ENCODE measurements at places on chromosomes 2 and 18.

- DNase-seq, result no peak
These were observed 324.8 kb downstream of the ALK start for GRCh38 chr2:29596584-29596983.

- peak; percentile 17 for DNase-seq
These were observed 43.0 kb downstream of the WIPF1 start for GRCh38 chr2:174554529-174555150.

DNA sequence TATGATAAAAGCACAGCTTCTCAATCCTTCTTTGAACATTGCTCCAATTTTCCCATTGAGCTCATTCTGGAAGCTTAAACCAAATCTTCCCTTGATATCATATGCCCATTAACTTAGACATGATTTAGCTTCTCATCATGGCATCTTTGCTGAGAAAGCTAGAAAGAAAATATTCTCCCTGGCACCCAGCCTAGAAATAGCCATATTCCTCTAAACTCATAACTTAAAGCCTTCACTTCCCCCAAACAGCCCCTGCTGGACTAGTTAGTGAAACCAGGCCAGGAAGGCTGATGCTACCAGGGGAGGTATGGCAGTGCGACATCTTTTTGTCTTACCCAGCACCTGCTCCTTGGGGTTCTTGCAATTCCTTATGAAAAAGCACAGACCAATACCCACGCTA is 4.3 kb downstream of the AAK1 start:
- no peak for DNase-seq

- no peak for DNase-seq
These were observed 18.0 kb downstream of the MBP start for GRCh38 chr18:77114415-77115191.

DNA sequence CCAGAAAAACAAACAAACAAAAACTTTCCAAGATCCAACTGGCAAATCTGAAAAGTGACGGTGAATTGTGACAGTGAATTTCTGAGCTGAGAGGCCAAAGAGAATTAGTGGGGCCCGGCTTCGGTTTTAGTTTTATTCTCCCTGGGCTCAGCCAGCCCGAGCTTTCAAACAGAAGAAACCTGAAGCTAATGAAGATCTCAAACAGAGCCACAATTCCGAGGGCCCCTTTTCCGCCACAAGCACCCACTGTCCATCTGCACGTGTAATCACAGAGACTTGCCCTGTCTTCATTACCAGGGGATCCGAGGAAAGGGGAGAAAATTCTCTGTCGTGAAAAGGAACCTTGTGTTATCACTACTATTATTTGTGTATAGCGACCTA is 4.2 kb upstream of the ONECUT2 start:
- no peak for DNase-seq

DNA sequence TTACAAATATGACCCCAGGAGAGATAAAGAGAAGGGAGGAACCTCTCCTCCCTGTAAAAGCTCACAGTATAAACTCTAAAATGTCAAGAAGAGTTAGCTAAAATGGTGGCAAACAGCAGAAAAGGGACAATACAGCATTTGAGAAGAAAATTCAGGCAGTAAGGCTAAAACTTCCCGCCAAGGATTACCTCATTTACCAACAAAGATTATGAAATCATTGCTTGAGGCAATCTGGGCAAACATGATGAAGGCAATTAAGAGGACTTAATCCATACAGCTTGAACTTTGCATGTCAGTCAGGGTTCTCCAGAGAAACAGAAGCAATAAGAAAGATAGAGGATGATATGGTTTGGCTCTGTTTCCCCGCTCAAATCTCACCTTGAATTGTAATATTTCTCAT is 81.4 kb downstream of the CMPK2 start:
- no peak for DNase-seq

- no peak for DNase-seq
These were observed 23.9 kb upstream of the GPR17 start for GRCh38 chr2:127621981-127622431.

- DNase-seq, result no peak
These were observed 61.5 kb downstream of the TNFRSF11A start for GRCh38 chr18:62386601-62387000.

DNA sequence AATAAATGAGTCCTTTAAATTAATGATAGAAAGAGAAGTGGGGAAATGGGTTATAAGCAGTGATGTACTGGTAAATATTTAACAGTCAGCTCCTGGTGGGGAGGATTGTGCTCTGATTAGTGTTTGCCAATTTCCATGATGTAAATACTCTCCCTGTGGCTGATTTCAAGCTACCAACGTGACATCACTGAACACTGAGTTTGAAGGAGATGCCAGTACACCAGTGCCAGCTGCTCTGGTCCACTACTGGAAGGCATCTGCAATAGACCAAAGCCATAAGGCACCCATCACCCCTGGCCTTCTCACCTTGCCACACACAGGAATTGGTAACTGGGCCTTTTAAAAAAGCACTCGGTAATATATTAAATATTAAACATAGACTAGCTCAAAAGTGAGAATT is 77.7 kb downstream of the TGOLN2 start:
- DNase-seq, result no peak

DNA sequence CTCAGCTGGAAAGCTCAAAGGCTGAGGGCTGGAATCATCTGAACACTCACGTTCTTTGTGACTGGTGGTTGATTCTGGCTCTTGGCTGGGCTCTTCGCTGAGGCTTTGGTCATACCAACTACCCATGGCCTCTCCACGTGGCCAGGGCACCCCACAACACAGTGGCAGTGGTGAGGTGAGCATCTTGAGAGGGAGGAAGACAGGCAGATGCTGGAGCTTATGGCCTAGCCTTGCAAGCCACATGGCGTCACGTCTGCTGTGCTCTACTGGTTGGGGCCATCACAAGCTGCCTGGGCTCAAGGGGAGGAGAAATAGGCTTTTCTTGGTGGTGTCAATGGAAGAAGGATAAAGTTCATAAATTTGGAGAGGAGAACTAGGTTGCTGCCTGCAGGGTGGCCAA is 19.6 kb downstream of the LPIN1 start:
- DNase-seq, result no peak

DNA sequence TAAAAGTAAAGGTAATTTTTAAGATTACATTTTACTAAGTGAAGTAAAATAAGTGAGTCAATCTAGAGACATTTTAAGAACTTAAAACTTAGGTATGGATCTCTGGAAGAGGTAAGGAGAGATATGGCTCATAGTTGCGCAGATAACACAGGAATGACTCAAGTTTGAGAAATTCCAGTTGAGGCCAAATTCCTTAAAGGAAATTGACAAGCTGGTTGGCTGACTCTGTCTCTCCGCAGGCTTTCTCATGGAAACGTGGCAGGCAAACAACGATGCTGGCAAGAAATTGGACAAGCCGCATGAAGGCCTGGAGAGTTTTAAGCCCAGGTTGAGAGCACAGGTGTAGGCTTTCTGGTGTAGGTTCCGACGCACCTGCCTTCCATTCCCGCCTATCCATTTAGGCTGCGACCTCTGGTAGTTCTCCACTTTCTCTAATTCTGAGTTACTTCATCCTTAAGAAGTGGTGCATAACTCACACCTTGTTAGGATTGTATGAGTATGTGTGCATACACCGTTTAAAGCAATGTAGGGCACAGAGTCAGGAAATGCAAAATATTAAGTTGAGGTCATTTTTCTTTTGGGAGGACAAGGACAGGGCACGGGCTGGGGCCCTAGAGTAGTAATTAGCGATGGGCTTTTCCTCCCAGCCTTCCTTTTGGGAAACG is 589 bp upstream of the DAW1 start:
- no peak for DNase-seq

DNA sequence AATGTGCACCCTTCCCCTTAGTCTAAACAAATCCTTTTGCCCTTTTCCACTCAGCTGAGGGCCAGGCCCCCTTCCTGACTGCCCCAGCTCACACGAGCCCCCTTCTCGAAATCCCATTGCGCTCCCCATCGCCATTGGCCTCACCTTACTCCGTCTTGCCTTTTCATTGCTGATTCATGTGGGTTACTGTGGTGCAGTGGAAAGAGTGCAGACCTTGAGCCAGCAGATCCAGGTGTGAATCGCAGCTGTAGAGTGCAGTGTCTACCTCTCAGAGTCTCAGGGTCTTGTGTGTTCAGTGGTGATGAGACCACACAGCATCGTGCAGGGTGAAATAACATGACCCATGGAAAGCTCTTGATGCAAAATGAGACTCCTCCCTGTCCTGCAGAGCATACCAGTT is 132.4 kb upstream of the APCDD1 start:
- DNase-seq, result no peak

DNA sequence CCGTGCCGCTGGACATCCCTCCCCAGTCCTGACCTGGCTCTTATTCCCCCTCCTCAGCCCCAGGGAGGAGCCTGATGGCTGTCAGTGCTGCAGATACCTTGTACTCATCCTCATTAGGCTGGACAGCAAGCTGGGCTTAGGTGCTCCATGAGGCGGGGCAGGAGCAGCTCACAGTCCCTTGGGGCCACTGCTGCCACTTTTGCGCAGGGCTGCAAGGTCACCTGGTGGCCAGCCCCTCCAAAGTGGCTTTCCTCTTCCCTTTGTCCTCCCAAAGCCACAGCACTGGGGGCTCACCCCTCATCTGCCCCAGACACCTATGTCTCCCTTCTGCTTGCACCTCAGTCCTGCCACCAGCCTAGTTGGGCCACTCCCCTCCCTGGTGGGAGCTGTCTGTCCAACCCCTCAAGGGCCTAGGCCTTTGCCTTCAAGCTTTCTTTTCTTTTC is 60.8 kb downstream of the FAM168B start:
- no peak for DNase-seq

Data from NCI-H2171 treated with DMSO at 0.1 percent for 48 hours (cell line).